Eye (tissue), 1 donor: ENCODE measurements at places on chromosomes 7 and 10.

DNA sequence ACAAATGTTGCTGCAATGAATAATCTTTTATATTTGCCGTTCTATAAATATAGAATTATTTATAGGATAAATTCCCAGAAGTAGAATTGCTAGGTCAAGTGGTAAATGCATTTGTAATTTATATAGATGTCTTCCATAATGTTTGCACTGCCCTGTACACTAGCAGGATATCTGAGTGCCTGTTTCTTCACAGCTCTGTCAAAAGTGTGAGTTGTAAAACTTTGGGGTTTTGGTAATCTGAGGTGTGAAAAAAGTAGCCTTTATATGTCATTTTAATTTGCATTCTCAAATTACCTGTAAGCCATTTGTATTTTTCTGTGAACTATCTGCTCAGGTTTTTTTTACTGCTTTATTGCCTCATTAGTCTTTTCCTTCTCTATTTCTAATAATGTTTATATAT lies 271.2 kb downstream of the NEBL start:
- DNase-seq, result no peak

DNA sequence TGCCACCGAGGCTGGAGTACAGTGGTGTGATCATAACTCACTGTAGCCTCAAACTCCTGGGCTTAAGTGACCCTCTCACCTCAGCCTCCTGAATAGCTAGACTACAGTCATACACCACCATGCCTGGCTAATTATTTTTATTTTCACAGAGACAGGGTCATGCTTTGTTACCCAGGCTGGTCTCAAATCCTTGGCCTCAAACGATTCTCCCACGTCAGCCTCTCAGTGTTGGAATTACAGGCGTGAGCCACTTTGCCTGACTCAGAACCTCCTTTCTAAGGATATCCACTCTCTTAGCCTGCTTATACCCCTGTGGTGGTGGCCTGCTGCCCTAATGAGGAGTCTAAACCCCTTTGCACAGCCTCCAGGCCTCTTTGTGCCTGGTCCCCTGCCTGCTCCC lies 4.2 kb upstream of the IGFBP1 start:
- no peak for DNase-seq

DNA sequence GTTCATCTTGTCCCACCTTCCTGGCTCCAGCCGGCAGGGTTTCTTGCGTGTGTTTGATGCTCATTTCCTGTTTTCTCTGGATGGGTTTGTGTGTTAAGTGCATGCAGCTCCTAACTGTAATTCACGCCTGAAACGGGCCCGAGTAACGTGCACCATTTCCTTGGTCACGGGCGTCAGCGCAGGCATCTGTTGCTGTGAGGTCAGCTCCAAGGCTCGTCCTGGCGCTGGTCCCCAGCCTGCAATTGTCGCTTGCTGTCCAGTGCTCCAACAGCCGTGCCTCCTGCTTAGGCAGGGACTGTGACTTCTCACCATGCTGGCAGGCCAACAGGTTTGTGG lies 201.1 kb downstream of the GLRX3 start:
- DNase-seq, result no peak

DNA sequence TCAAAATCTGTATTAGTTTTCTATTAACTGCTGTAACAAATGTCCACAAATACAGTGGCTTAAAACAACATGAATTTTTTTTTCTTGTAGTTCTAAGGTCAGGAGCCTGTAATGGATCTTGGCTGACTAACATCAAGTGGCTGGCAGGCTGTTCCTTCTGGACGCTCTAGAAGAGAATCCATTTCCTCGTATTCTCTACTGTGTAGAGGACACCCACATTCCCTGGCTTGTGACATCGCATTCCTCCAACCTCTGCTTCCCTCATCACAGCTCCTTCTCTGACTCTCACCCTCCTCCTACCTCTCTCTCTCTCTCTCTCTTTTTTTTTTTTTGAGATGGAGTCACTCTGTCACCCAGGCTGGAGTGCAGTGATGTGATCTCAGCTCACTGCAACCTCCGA lies 4.8 kb upstream of the CALHM1 start:
- no peak for DNase-seq

DNA sequence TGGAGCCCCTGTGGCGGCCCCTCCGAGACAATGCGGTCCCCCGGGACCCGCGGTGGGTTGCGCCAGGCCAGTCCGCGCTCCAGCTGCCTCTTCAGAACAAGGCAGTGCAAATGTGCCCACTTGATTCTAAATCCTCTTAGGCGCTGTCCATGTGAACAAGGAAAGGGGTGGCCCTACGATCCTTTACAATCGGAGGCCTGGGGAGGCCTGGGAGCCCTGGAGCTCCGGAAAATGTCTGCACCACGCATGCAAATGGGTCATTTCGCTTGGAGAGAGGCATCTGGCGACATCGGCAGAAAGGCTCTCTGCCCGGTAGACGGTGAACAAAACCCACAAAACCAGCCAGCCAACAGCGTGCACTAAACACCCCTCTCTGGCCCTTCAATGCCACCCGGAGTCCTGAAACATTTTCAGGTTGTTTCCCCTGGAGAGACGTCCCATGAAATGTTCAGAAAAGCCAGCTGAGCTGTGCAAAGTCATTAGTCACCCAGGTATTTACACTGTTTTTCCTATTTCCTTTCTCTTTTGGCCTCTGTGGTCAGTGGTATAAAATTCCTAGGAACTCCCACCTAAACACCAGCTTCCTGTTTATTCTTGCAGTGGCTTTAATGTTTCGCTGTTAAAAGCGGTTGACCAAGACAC lies 102.8 kb upstream of the ZNF438 start:
- DNase-seq, result no peak

DNA sequence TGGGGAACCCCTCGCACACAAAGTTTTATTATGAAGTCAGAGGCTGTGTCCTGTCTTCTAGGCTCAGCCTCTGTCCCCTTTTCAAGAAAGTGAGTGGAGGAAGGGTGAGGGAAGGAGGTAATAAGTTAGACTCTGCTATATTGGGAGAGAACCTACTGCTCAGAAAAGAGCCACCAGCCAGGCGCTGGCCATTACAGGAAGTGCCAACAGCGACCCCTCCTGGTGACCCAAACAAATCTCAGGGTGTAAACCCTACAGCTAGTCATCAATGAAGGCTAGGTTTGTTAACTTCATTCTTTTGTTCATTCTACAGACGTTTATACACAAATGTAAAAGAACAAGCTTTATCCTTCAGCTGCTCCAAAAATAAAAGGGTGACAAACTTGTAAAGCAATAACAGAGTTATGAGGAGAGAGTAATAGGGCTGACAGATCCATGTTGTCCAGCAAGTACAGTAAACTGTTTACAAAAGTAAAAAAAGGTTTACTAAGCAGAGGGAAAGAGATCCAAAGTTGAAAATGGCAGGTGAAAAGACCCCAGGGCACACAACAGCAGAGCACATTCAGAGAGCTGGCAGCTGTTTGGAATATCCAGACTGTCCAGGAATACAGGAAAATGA lies 82.7 kb downstream of the FAM204A start:
- DNase-seq, result peak; percentile 78

DNA sequence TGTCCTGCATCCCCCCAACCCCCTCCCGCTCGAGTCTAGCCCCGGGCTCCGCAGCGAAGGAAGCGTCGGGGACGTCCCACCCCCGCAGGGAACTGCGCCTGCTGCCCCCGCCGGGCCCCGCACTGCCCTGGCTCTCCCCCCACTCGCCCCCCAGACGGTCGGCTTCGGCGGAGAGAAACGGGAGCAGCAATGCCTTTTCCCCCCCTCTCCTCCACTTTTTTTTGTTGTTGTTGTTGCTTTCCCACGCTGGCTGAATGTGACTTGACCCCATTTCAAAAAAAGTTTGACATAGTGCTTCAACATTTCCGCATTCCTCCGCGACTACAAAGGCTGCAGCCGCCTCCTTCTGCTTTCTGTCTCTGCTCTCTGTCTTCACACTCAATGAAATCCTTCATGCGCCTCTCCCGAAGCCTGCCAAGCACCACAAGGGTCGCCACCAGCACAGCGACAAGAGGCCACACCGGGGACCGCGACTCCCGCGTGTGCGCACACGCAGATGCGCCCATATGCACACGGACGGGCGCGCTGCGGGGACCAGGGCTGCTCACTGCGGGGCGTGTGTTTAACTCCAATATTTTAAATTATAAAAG lies 1.0 kb downstream of the CDK6 start:
- DNase-seq, result peak; percentile 90

DNA sequence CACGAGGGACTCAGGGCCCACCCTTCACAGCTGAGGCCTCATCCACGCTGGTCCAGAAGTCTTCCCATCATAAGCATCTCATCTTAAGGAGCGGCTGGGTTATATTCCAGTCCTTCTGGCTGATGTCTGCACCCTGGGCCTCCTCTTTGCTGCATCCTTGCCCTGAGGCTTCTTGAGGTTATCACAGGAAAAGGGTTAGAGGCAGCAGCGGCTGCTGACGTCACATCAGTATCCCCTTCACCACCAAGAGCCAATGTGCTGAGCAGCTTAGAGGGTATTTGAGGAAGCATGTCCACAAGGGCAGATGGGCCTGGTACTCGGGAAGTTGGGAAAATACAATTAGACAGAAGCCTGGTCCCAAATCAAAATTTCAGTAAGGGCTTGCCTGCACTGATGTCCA lies 125.1 kb downstream of the PLXNA4 start:
- DNase-seq, result no peak

DNA sequence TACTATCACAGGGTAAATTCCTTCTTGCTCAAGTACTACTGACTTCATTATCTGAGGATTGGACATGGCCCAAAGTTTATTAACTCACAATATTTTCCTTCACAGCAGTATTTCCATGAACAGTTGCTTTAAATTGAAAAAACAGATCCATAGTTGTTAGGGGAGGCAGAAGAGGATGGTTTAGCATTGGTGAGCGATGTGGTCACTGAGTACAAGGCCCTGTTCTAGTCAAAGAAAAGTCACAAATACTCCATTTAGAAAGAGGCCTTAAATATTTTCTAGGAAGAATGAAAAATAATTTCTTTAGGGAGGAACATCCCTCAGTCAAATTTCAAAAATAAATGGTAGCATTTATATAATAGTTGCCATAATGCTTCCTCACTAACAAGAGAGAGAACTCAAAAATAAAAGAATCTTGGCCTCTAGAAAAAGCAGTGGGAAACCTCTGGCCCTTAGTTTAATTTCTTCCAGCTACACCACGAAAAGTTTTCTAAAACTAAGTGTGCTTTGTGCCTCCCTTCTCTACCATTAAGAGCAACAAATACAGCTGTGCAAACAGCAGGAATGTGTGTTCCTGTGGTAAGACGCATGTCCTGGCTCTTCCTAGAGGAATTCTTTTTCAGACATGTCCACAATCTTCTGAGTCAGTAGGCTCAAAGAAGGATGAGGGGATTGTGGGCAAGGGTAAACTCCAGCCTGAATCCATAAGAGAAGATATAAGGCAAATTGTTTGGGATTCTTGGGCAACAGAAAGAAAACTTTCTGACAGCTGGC lies 105.7 kb downstream of the HOXA1 start:
- DNase-seq, result peak; percentile 8

- no peak for DNase-seq
Measured at GRCh38 chr7:4074407-4074806, 607.7 kb upstream of the FOXK1 start.

DNA sequence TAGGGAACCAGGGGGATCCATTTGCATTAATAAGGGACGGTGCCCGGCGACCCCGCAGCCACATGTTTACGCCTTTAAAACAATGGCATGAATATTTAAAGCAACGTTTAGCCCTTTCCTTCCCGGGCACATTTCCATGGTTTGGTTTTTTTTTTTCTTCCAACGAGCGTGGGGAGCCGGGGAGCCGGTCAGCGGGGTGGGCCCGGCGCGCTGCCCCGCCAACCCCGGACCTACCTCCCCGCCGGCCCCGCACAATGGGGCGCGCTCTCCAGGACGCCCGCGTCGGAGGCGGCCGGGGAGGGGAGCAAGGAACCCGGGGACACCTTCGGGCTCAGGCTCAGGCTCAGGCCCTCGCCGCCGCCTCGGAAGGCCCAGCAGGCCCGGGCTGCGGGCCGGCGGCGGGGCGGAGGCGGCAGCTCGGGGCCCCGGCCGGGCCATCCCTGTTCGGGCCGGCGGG lies 1.0 kb downstream of the SEPHS1 start:
- DNase-seq, result peak; percentile 71
